ENCODE measurements at places on chromosomes 7 and 10.

DNA sequence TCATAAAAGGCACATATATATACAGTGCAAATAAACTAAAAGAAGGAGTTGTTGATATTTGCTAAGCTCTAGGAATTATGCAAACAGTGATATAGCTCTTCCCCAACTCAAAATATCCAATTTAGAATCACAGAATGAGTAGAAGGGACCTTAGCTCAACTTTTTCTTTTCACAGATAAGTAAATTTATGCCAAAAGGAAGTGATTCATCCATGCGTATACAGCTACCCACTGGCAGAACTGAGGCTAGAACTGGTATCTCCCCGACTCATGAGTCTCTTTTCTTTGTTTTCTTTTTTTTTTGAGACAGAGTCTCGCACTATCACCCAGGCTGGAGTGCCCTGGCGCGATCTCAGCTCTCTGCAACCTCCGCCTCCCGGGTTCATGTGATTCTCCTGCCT, 54.2 kb upstream of the SVIL start:
- DNase-seq: no peak

DNA sequence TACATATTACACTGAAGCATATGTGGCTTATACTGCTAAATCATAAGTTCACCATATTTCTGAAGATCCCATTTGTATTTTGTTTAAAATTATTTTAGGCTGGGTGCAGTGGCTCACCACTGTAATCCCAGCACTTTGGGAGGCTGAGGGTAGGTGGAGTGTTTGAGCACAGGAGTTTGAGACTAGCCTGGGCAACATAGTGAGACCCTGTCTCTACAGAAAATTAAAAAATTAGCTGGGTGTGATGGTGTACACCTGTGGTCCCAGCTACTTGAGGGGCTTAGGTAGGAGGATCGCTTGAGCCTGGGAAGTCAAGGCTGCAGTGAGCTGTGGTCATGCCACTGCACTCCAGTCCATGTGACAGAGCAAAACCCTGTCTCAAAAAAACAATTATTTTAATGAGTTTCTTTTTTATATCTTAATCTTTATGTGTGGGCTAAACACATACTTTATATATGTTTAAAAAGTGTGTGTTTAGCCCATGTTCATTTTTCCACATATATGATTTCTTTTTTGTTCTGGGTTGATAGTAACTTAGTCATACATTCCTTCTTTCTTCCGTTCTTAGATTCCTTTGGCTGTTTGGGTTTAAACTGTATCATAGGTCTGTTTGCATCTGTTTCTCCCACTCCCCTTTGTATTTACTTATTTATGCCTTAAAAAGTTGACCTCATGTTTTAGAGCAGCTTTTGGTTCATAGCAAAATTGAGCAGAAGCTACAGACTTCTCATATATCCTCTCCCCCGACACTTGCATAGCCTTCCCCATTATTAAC, 33.5 kb downstream of the RSBN1L start:
- DNase-seq: no peak

DNA sequence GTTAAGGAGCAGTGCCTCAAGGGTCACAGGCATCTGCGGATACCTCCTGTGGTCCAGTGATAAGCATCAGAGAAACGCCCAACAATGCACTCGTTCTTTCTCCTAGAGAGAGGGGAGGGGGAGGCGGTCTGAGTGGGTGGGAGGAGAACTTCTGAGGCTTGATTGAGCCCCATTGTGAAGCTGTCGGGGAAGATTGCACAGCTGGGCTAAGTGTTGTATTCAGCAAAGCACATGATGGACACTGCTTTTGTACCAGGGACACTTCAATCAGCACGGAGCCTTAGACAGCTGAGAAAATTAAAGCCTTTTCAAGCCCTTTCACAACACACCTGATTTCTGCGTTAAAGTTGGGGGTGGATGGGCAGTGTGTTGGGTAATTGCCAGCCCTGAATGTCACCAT, 230.3 kb upstream of the GHITM start:
- DNase-seq: no peak

DNA sequence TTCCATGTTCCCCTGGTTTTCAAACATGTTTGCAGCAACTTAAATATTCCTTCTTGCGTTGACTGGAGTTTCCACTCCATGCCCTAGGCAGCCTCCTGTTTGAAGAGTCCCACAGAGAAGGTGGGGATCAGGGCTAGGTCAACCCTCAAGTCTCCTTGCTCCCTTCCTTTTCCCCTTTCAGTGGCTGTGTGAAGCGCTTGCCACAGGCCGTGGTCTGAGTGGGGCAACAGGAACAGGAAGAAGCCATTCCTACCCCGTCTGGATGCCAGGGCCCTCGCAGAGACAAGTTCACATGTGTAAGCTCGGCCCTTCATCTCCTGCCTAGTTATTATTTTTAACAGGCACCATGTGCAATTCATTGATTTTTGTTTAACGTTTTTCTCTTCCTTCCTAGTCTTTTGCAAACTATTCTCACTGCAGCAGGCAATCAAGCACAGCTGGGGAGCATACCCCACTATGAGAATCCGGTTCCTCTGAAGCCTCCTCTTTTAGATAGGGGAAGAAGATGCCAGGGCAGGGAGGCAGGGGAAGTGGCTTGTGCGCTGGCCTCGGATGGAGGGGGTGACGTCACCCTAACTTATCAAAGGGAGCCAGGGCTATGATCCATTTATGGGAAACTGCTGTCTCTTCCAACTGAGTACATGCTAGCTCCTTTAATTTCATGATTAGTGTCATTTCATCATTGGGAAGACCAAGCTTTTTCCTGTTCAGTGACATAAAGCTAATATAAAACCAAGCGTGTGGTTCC, 64.2 kb downstream of the PRLHR start:
- no peak for DNase-seq

GRCh38 chr7:22566176-22566575, 66.2 kb upstream of the STEAP1B start:
- DNase-seq: no peak

- DNase-seq: no peak
Measured at GRCh38 chr10:129151281-129151680, 315.8 kb upstream of the MGMT start.

- DNase-seq: no peak
Measured at GRCh38 chr7:95220328-95220727, 104.0 kb downstream of the PON1 start.

- no peak for DNase-seq
Measured at GRCh38 chr7:106914018-106914607, 49.0 kb downstream of the PIK3CG start.

DNA sequence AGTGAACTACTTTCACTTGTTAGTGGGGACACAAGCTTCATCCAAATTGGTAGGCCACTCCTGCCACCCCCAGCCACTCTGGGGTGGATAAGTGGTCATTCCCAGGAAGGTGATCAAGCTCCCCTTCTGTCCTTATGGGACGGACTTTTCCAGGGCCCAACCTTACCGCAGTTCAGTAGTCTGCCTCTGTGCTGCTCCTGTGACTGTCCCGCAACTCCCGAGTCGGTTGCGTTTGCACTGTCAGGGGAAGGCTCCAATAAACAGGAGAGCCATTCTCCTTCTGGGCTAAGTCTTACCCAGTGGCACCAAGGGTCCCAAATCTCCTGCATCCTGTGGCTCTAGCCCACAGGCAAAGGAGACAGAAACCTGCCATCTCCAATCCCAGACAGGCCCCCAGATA, 7.4 kb upstream of the ZNF33A start:
- DNase-seq: no peak

DNA sequence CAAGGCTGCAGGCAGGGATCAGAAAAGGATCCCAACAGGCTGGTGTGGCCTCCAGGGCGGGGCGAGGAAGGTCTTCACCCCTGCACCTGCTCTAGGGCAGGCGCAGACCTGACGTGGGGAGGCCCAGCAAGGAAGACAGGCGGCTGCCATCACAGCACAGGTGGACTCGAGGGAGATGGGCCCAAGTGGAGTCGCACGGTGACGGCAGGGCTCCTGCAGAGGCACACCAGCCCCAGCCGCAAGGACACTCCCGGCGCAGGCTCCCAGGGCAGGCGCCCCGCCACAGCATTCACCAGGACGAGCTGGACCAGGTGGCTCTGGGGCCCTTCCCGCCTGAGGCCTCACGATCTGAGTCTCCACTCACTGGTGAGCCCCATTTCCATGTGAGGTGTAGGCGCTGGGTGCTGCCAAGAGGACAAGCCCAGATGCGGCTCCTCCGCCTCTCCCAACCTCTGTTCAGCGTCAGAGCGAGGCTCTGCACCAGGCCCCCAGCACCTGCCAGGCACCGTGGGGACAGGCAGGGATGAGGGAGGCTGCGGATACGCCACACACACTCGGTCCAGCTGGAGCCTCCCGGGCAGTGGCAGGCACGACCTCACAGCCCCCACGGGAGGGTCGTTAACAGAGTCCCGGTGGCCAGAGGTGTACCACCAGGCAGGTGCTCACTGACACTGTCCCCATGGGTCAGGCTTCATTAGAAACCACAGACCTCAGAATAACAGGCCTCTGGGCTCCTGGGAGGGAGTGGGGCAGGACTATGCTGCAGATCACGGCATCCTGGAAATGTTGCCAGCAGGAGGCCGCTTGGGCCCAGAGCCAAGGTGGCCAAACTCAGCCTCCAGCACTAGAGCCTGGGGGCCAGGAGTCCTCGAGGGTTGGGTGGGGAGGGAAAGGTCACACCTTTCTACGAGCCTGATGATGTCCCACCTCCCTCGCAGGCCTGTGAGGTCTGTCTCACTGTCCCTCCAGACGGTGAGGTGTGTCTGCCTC, 111.6 kb downstream of the MAD1L1 start:
- no peak for DNase-seq

DNA sequence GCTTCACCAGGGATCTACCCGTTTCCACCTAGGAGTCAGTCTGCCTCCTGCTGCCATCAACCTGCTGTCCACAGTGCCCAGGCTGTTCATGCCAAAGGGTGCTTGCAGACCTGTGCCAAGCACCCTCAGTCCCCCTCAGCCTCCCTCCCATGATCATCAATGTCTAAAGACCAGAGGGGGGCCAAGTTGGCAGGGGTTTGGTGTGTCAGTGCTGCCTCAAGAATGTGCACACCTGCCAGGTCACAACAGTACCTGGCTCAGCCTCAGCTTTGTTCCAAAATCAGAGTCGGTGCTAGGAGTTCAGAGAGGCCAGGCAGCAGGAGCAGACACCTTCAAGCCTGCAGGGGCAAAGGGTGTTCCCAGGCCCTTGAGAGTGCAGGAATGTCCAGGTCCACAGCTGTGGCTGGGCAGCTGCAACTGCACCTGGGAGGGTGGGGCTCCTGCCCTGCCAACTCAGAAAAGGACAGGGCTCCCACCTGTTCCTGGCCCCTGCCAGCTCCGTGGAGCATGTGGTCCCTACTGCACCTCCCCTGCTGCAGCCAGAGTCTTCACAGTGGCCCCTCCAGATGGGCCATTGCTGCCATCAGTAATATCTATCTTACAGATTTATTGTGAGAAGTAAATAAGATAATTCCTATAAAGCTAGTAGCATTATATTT, 219.5 kb downstream of the POLR1F start:
- no peak for DNase-seq

DNA sequence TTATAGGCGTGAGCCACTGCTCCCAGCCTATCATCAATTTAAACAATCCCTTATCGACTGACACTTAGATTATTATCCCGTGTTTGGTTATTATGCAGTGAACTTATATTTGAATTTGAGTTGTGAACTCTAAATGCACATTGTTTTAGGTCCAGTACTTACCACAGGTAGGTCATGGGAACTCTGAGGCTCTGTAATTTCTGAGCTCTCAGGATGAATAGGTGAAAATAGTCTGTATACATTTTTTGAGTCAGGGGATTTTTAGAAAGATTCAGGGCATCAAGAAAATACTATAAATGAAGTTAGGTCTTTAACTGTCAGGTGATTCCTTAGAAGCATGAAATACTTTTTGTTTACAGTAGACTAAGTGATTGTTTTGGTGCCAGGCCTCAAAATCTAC, 8.8 kb downstream of the CCDC136 start:
- no peak for DNase-seq

DNA sequence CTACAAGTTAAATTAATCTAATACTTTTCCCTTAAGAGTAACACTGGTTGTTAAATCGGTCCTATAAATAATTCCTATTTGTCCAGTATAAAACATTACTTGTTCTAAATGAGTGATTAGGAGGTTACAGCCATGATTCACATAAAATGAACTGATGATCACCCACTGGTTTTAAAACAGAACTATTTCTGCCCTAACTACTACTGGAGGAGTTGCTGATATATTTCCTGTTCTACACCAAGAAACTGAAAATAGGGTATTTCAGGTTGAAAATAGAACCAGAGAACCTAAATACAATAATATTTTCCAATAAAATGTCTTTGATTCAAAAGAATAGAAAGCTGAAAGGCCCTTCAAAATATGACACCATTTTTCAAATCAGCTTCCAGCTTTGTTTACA, 30.9 kb downstream of the DNAJC1 start:
- no peak for DNase-seq

All from stimulated activated CD4-positive, alpha-beta T cell treated with anti-CD3 and anti-CD28 coated beads, TNF-alpha, amount 100 ng/mL, for 4 hours (primary cell).